Cortex of kidney (tissue), 1 donor: ENCODE measurements at places on chromosomes 3 and 15.

DNA sequence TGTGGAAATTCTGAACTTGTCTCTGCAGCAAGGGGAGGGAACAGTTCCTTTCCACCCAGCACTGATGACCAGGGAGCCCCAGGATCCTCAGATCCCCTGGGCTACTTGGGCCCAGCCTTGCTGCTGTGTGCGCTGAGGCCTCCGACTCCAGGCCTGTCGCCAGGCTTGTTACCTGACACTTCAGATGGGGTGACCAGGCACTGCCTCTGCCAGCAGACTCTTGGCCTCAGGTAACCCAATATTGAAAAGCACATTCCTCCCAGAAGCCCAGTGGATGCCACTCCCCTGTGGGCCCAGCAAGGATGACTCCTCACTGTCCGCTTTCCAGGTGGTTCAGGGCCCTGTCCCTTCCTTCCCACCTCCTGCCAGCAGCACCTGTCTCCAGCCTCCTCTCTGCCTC, 3.5 kb upstream of the PLA2G4E start:
- no peak for DNase-seq

GRCh38 chr3:72337480-72337855, 510.8 kb downstream of the SHQ1 start:
- no peak for DNase-seq

GRCh38 chr15:69599271-69599670, 146.7 kb downstream of the RPLP1 start:
- DNase-seq, result no peak

DNA sequence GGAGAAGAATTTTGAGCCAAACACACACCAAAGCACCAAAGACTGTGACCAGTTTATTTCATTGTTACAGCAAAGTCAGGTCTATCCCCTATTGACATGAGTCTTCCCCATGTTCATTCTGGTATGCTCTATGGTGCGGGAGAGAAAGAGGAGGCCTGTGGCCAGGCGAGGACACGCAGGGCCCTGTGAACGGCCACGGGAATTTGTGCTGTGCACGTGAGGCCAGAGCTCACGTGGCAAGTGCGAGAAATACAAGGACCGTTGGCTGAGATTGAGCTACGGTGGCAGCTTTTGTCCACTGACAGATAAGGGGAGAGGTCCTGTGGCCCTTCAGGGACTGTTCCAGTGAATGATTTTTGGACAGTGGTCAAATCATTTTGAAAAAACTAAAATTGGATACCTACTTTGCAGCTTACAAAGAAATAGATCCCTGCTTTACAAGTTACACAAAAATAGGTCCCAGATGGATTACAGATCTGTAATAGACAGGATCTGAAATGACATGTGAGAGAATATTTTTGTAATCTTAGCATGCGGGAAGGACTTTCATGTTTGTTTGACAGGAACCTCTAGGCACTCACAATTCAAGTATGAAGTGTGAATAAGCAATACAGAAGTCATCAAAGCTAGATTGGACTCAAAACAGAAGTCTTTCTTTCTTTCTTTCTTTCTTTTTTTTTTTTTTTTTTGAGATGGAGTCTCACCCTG, 9.2 kb downstream of the ZSCAN2 start:
- DNase-seq, result no peak

GRCh38 chr3:107242579-107242978, 134.7 kb upstream of the CCDC54 start:
- no peak for DNase-seq

GRCh38 chr3:65473736-65474135, 565.0 kb downstream of the MAGI1 start:
- DNase-seq, result no peak
